Trophoblast cell (in vitro differentiated cells and primary cell): ENCODE measurements at places on chromosomes 6 and 20.

DNA sequence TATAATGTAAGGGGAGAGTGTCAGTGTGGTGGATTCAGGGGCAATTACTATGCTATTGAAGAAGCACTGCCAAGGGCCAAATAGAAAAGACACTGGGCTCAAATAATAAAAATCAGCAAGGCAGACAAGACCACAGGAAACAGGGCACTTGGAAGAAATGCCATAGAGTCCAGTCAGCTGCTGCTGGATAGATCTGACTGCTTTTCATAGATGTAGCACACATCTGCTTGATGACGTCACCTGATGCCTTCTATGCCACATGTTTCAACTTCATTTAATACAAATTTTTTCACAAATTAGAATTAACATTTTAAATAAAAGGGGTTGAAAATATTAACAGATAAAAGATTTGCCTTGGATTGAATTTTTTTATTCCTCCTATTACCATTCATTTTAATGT, 23.9 kb upstream of the AHI1 start:
- DNase-seq, result peak; percentile 6

- no peak for DNase-seq
Measured at GRCh38 chr6:119608994-119609393, 259.4 kb upstream of the MAN1A1 start.

- no peak for DNase-seq
Measured at GRCh38 chr20:62357681-62358080, 9.4 kb downstream of the LAMA5 start.

DNA sequence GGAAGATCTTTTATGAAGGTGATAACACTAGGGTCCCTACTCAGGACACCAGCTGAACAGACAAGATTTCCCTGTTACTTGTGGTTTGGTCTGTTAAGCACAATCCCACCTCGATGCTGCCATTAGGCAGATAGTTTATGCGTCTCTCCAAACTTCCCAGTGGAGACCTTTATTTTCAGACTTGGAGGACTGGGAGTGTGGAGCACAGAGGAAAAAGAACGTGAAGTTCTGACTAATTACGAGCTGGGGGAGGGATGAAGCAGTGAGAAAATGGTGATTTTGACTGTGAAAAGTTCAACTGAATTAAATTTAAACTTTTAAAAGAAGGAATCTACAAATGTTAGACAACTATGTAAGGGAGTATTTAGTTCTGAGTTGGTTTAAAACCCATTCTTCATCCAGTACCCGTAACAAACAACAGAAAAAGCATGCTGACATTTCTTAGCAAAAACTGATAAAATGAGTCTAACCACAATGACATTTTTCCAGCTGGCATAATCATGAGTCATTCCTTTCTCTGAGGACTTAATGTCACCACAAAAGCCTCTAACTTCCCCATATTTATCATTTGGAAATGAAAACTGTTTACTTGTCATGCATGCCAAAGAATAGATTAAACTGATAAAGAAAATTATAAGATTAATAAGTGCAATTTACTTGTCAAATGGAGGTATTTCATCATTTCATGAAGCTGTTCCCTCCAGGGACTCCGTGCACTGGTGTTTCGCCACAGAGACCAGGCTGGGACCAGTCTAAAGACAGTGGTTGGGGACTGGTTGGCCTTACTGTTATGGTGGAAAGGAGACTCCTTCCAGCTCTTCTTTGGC, 113.3 kb upstream of the SSTR4 start:
- DNase-seq, result peak; percentile 88

DNA sequence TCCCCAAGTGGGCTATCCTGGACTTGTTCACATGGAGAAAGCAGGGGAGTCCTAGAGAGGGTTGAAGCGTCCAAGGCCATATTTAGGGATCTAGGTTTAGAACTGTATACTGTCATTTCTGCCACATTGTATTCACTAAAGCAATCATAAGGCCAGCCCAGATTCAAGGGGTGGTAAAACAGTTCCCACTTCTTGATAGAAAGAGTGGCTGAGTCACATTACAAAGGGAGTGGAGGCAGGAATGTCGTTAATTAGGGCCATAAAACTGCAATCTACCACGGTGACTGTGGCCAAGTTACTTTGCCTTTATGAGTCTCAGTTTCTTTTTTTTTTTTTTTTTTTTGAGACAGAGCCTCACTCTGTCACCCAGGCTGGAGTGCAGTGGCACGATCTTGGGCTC, 7.4 kb upstream of the UBR2 start:
- no peak for DNase-seq

DNA sequence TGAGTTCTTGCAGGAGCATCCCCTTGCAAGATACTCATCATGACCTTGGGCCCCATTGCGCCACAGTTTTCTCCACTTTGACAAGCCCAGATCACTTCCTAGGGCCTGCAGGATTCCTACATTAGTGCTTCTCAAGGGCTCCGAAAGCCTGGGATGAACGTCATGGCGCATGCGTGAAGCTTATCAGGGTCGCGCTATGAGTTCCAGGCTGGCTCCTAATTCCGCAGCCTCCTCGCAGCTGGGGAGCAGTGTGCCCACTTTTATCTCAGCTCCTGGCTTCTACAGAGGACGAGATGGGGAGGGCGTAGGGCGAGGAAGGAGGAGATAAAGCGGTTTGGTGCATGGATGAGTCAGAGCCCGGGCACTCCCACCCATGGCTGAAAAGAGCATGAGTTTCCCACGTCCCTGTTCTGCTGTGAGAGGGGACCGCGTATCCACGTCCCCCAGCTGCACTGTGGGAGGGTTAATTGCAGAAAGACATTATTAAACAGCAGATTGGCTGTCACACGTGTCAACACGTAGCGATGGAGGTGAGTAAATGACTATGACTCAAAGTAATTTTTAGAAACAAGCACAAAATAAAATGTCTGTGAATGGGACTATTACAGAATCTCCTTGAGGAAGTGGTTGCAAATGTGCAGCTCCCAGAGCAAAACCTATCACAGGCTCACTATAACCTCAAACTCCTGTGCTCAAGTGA, 72.9 kb upstream of the DSP start:
- DNase-seq, result peak; percentile 76

DNA sequence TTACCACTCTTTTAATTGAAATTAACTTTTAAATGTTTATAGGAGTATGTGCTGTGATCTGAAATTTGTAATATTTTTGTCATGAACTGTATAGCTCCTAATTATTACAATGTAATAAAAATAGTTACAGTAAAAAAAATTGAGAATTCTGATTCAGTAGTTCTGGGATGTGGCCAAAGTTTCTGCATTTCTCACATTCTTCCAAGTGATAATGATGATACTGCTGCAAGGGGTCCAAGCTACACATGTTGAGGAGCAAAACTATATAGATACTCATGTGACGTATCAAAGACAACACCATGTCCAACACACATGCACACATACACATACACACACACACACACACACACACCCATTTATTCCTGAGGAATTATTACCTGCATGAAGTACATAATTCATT, 71.0 kb upstream of the FAM83B start:
- DNase-seq, result no peak

GRCh38 chr6:38350220-38350619, 289.5 kb downstream of the BTBD9 start:
- DNase-seq, result peak; percentile 68

GRCh38 chr6:11143394-11144371, 32.2 kb upstream of the ERVFRD-1 start:
- DNase-seq, result peak; percentile 91

- DNase-seq, result no peak
Measured at GRCh38 chr6:22146931-22147701, 149.7 kb downstream of the PRL start.

DNA sequence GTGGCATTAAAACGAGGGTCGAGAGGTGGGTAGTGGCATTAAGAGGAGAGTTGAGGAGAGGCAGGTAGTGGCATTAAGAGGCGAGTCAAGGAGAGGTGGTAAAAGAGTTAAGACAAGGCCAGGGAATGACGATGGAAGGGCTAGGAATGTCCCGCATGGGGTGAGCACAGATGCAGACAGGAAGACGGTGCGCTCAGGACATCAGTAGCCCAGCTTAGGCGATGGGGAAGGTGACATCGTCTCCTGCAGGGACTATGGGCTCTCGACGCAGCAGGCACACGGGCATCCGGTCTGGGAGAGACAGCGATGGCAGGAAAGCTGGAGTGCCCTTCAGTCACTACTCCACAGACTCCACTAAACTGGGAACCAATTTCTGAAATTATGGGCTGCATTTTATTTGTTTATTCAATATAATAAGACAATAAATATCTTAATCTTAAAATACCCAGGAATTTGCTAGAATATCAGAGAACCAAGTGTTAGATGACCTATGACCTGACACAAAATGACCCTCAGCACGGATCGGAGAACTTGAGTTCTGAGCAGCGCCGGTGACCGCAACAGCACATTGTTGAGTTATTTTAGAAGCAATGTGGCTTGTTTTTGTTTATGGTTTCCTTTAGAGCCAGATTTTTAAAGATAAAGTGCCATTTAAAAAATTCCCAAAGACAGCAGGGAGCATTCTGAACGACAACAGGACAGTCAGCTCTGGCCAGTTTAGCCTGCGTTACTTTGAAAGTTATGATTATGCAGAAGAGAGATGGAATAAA, 177.7 kb downstream of the SMOC2 start:
- DNase-seq, result peak; percentile 60

- DNase-seq, result peak; percentile 72
Measured at GRCh38 chr6:124530926-124531325, 431.3 kb upstream of the RNF217 start.

- DNase-seq, result no peak
Measured at GRCh38 chr6:118799826-118800225, 94.1 kb upstream of the ASF1A start.

- DNase-seq, result no peak
Measured at GRCh38 chr6:68192988-68193387, 442.1 kb upstream of the ADGRB3 start.
